ENCODE measurements at places on chromosomes 4 and X.

GRCh38 chr4:28228561-28229491 is 1368.2 kb downstream of the STIM2 start:
- no peak for DNase-seq

DNA sequence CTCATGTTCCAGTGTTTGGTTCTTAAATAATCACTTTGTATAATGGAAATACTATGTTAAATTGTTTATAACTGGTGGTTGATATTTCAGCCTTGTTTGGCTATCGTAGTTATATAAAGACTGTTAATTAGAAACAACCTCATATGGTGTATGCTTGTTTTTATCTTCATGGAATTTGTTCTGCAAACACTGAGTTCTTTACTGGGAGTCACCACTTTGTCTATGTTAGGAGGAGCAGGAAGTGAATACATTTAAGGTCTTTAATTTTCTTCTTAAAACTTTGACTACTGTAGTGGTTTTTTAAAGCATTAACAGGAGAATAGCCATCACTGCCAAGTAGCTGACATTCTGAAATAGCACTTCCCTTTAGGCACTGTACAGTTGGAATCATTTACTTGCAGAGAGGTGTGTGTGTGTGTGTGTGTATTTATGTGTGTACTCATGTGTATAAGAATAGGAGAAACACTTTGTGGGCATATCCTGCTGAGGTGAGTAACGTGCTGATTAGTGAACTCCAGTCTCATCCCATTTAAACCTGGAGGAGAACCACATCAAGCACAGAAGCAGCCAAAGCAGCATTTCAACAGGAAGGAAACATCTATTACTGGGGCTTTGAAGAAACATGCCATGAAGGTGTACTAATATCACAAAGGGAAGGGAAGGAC is 37.8 kb downstream of the TET2 start:
- no peak for DNase-seq

GRCh38 chr4:137533855-137534254 is 1.6 kb upstream of the PCDH18 start:
- DNase-seq, result no peak

DNA sequence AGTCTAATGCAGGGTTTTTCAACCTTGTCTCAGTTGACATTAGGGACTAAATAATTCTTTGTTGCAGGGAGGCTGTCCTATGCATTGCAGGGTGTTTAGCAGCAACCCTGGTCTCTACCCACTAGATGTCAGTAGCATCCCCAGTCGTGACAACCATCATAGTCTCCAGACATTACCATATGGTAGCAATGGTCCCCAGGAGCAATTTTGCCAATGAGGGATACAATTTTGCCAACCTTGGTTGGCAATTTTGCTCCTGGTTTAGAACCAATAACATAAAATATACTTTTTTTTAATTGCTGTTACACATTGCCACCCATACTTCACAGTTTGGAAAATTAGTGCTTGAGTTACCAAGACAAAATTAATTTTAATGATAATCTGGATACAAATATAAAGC is 6.0 kb downstream of the EREG start:
- no peak for DNase-seq

- no peak for DNase-seq
These were observed 165 bp upstream of the PTCHD1 start for GRCh38 chrX:23334521-23334847.
